Esophagus mucosa (tissue), 1 donor: ENCODE measurements at places on chromosomes 4 and X.

- ATAC-seq, result no peak
Measured at GRCh38 chrX:72117636-72118210, 14.0 kb downstream of the RTL5 start.

DNA sequence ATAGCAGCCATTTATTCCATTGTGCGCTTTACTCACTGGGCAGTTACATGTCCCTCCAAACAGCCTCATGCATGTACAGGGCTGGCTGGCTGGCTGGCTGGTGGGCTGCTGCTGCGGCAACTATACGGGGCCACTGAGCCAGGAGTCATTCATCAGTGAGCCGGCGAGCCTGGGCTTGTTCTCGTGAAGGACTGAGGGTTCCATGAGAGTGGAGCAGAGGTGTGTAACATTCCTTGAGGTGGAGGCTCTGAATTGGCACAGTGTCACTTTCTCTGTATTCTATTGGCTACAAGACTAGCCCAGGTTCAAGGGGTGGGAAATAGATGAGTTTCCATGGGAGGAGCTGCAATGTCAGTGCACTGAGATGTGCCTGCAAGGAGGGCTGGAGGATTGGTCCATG lies 89.1 kb downstream of the ARHGAP10 start:
- peak; percentile 70 for ATAC-seq

DNA sequence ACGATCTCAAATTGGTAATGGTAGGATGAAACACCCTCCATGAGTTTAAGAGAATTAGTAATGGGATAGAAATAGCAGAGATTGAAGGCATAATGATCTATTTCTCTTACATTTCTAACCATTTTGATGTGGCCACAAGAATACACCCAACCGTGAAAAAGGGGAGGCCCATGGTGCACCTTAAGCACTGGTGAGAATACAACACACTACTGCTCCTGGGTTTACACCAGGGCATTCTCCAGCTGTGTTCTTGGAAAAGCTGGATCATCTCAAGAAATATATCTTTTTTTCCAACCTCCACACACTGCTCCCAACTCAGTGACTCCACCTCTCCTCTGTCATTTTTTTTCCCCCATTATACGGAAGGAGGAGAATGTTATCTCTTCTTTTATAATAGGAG lies 1.5 kb downstream of the QRFPR start:
- no peak for ATAC-seq

DNA sequence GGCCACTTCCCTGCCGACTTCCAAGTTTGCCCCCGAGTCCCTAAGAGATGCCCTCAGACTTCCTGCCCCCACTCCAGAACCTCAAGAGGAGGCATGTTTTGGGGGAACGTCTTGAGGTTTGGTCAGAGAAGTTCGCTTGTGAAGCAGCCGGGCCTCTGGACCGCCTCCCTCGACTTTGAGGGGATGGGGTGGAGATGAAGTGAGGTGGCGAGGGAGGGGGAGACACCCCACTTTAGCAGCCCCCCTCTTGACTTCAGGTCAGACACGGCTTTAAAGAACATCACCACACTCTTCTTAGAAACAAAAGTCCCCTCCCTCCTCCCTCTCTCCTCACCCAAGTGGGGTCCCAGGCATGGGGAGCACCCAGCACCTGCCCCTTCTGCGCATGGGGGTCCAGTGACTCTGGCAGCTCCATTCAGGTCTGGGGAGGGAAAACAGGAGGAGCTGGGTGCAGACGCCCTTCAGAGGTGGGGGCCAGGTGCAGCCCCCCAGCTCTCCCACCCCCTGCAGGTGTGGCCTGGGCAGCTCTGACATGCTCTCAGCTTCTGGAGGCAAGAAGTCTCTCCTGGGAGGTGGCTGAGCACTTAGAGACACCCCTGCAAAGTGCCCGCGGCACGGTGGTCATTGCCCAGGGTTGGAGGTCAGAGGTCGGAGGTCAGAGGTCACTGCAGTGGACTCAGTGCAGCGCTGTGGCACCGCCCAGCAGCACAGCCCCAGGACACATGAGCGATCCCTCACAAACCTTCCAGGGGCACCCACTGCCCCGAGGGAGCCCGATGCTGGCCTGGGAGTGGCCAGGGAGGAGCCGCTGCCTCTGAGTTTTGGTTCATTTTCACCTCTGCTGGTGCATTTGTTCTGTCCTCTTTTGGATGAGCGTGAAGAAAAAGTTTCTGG lies 108.8 kb downstream of the CPZ start:
- no peak for ATAC-seq

DNA sequence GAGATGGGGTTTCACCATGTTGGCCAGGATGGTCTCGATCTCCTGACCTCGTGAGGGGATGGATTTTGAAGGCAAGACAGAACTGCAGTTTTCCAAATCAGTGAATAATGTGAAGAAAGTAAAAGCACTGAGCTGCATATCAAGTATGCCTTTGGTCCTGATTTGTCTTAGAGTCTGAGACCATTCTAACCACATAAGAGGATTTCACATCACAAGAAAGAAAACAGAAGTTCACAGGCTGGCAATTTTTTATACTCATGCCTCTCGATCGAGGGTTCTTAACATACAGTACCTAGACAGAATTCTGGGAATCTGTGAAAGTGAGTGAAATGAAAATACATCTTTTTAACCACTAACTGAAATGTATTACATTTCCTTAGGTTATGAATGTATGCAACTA lies 23.3 kb downstream of the CHIC2 start:
- ATAC-seq, result no peak

GRCh38 chrX:135544338-135544948 lies 24.0 kb downstream of the INTS6L start:
- no peak for ATAC-seq

DNA sequence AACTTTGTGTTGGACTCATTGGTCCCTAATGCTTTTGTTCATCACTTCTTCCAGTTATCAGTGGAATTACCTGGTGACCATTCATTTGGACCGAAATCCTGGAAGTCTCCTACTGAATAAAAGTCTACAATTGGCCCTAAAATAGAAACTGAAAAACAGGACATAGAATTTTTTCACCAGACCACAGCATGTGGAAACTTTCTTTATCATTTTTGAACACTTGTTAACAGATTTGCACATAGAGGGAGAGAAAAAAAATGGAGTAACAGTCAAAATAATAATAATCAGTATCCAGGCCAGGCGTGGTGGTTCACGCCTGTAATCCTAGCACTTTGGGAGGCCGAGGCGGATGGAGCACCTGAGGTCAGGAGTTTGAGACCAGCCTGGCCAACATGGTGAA lies 7.1 kb downstream of the EPGN start:
- no peak for ATAC-seq

GRCh38 chr4:61407642-61408618 lies 207.8 kb downstream of the ADGRL3 start:
- ATAC-seq, result no peak

- no peak for ATAC-seq
Measured at GRCh38 chr4:26484032-26484515, 6.2 kb downstream of the CCKAR start.

- no peak for ATAC-seq
Measured at GRCh38 chr4:136908122-136908521, 624.2 kb downstream of the PCDH18 start.

DNA sequence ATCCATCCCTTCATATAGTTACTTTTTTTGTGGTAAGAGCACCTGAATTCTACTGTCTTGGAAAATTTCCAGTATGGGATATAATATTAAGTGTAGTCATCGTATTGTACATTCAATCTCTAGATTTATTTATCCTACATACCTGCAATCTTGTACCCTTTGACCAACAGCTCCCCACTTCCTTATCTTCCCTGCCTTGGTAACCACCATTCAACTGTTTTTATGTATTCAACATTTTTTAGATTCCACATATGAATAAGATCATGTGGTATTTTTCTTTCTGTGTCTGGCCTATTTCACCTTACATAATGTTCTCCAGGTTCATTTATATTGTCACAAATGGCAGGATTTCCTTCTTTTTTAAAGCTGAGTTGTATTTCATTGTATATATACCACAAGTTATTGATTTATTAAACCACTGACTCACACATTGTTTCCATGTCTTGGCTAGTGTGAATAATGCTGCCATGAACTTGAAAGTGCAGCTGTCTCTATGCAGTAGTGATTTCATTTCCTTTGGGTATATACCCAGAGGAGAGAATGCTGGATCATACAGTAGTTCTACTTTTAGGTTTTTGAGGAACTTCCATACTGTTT lies 572.5 kb downstream of the MAGEB5 start:
- ATAC-seq, result no peak

DNA sequence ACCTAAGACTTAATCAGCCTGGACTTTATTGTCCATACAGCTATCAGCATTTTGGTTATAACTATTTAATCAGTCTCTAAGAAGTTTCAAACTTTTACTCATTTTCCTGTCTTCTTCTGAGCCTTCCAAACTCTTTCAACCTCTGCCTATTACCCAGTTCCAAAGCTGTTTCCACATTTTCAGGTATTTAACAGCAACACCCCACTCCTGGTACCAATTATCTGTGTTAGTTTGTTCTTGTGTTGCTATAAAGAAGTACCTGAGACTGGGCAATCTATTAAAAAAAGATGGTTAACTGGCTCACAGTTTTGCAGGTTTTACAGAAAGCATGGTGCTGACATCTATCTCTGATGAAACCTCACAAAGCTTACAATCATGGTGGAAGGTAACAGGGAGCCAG lies 195.6 kb downstream of the NPNT start:
- no peak for ATAC-seq

- ATAC-seq, result no peak
Measured at GRCh38 chr4:94917146-94917545, 159.4 kb downstream of the BMPR1B start.

GRCh38 chr4:120874792-120875774 lies 47.4 kb downstream of the PRDM5 start:
- no peak for ATAC-seq

- no peak for ATAC-seq
Measured at GRCh38 chrX:17226736-17227135, 148.3 kb upstream of the NHS start.

DNA sequence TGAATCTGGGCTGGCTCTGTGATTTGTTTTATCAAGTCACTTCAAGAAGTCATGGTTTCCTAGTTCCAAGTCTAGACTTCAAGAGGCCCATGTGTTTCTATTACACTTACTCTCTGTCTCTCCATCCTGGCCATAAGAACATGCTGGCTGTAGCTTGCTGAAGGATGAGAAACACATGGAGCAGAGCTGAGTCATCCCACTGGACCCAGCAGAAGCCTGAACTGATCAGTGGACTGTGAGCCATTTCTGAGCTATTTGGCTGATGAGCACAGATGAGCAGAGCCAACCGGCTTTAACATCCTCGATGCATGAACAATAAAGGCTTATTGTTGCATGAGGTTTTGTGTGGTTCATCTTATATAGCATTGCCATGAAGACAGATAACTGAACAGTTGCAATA lies 290.6 kb upstream of the BOD1L1 start:
- no peak for ATAC-seq

DNA sequence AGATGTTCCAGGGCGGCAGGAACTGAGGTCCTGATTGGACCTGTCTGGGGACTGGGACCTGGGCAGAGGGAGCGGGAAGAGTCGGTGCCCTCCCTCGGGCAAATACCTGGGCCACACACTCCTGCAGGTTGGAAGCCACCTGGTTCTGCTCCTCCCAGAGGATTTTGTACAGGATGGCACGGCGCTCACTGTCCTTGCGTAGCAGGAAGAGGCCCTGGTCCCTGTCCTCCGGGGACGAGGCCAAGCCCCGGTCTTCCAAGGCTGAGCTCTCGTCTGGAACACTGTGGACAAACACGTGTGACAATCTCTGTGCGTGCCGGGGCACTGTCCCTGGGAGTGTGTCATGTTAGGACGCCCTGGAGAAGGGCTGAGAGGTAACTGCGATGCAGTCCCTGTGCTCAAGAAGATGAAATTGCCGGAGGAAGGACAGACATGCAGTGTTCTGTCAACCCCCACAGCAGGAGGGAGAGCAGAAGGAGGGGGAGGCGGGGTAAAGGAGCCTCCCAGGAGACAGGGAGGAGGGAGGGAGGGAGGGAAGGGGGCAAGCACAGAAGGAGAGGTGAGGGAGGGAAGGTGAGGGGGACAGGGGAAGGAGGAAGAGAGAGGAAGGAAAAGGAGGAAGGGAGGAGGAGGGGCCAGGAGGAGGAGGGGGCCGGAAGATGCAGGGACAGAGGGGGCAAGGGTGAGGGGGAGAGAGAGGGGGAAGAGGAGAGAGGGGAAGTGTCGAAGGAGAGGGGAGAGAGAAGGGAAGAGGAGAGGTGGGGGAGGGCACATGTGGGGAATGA lies 29.0 kb downstream of the PDHA1 start:
- ATAC-seq, result peak; percentile 43

GRCh38 chrX:109964390-109964789 lies 38.5 kb upstream of the TMEM164 start:
- ATAC-seq, result no peak

DNA sequence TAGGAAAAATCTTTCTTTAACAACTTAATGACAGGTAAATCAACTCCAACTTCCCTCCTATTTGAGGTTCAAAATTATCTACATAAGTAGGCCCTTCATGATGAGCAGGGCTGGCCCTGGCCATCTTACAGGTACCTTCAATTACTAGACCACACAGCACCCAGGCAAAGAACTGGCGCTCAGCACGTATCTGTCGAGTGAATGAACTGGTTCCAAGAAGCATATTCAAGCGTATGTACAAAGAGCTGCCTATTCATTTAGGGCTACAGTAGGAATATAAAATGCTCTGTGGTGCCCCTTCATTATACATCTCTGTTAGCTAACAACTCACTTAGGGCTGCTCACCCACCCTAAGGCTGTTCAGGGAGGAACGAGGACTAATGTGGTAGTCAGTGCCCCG lies 48.0 kb downstream of the TSPAN5 start:
- ATAC-seq, result no peak

DNA sequence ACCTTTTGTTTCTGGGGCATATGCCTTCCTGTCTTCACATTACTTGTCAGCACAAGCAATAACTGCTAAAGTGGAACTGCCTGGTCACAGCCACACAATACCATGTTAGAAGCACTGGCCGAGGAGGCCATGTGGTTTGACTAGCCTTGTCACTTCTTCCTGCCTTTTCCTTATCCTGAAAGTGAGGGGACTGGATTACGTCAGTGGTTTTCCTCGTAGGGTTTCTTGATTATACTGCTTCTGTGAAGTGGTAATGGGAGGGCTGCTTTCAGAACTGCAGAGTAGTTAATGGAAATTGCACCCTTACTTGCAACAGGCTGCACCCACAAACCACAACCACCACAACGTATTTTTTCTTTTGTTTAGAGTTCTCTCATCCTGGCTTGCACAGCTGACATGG lies 26.6 kb downstream of the ZRSR2 start:
- no peak for ATAC-seq
